ENCODE measurements at places on chromosomes 4 and X.

GRCh38 chrX:119570351-119570835 is 4.0 kb upstream of the UBE2A start:
- no peak for DNase-seq

- DNase-seq, result no peak
Observed at GRCh38 chr4:32163125-32163524, 1443.0 kb downstream of the PCDH7 start.

DNA sequence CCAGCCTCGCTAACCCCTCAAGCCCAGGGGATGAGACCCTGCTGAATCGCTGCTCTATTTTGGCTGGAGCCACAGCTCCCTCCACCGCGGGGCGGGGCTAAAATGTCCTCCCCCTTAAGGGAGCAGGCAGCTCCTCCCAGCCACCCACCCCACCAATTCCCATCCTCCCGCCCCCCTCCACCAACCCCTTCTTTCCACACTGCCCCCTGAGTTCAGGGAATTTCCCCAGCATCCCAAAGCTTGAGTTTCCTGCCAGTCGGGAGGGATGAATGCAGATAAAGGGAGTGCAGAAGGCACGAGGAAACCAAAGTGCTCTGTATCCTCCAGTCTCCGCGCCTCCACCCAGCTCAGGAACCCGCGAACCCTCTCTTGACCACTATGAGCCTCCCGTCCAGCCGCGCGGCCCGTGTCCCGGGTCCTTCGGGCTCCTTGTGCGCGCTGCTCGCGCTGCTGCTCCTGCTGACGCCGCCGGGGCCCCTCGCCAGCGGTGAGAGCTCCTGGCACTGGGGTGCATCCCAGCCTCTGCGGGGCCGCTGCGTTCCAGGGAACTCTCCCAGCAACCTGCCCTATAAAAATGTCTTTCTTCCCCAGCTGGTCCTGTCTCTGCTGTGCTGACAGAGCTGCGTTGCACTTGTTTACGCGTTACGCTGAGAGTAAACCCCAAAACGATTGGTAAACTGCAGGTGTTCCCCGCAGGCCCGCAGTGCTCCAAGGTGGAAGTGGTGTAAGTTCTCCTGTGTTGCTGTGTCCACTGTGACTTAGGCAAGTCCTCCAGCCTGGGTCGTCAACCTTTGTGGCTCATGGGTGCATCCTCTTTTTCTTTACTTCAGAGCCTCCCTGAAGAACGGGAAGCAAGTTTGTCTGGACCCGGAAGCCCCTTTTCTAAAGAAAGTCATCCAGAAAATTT is at the start of gene CXCL6:
TSS of gene CXCL6 (plus strand) at position 306 of the 907 bp plus-strand sequence. CDS start at position 379, 73 bp downstream.
- DNase-seq, result no peak

GRCh38 chr4:170652571-170652970 is 562.8 kb upstream of the AADAT start:
- DNase-seq, result no peak

- DNase-seq, result no peak
Observed at GRCh38 chr4:187663076-187663475, 332.5 kb upstream of the ZFP42 start.

- no peak for DNase-seq
Observed at GRCh38 chr4:162506253-162506652, 342.5 kb upstream of the FSTL5 start.

DNA sequence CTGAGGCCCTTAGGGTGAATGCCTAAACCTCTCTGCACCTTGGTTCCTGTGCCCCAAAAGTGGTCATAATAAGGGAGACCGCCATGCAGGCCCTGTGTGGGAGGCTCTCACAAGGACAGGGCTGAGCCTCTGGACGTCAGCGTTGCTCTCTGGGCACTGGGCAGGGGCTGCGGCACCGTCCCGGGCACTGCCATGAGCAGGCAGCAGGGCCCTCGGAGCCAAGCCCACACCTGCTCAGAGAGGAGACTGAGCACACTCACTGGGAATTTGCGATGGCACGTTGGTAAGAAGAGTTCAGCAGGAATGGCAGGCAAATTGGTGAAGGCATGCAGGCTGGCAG is 123.4 kb downstream of the HMX1 start:
- no peak for DNase-seq

DNA sequence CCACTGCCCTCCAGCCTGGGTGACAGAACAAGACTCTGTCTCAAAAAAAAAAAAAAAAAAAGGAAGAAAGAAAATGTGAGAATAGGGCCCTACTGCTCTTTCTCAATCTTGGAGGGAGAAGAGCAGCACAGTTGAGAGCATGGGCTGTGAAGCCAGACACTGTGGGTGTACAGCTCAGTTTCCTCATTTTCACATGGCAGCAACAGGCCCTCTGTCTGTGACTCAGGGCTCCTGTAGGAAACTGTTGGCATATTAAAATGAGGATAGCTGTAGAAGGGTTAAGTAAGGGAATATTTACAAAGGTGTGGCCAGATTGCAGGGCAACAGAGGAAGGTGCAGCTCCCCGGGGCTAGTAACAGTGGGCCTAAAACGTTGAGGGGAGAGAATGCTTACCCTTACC is 3.4 kb downstream of the AKAP14 start:
- DNase-seq, result no peak

DNA sequence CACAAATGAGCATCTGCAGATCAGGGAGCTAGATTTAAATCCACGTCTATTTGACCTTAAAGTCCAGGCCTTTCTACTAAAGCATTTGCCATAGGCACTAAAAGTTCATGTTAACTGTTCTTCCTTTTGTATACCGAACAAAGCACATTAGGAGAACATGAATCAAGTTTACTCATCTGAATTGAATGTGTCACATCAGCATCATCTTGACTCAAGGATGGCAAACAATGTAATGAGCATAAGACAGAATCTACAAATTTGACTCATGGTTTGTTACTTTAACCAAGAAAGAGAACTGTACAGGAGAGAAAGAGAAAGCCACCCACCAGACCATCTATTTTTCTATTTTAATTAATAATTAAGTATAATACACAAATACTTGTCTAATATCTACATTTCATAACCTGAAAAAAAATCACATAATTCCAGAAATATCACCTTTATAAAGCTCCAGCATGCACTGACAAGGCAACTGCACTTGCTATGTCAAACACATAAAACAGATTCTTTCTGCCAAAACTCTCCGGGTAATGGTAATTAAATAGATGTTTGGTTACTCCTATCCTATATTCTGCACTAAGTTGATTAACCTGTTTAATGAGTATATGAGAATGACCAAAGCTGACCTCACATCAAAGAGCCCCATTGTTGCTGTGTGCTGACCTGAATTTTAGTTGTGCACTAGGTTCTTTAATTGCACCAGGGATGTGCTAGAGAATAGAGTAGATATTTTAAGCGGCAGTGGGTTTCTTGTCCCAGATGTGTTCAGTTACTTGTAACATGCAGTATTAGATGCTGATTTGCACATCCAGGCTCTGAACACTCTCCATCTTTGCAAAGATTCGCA is 42.5 kb upstream of the LEF1 start:
- DNase-seq, result peak; percentile 38

GRCh38 chr4:5096261-5096660 is 45.0 kb downstream of the STK32B start:
- DNase-seq, result no peak

DNA sequence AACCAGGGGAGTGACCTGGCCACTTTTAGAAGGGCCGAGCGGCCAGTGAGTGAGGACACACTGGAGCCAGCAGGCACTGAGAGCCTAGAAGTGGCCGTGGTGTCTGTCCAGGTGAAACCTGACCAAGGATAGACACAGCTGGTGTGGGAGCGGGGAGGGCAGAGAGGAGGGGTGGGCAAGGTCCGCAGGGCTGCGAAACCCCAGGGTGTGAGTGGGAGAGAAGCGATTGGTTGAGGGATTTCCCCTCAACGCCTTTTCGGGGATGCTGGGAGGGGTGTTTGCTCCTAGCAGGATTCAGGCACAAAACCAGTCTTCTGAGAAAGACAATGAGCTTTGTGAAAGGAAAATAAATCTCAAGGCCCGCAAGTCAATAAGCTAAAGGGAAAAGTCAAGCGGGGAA is 33.2 kb upstream of the ARSD start:
- no peak for DNase-seq

GRCh38 chr4:109275066-109275745 is 27.3 kb downstream of the COL25A1 start:
- no peak for DNase-seq

- no peak for DNase-seq
Observed at GRCh38 chr4:25590171-25590570, 65.5 kb upstream of the SLC34A2 start.

DNA sequence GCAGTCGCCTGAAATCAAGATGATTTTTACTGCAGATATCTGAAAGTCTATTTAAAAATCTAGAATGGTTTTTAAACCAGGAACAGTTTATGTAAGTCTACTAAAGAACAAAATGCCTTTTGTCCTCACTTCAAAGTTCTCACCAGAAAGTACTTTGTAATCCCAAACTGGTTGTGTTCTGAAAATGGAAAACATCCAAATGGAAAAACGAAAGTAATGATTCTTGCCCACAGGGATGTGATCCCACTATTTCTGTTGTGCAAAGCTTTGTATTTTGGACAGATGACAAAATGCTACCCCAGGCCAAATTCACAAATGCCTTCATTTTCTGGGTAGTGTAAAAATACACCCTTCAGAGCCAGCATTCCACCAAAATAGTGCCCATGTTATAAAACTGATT is 265.5 kb upstream of the FTHL17 start:
- DNase-seq, result no peak

- DNase-seq, result no peak
Observed at GRCh38 chr4:73010789-73011628, 58.5 kb downstream of the COX18 start.

GRCh38 chrX:141443922-141444321 is 140.6 kb downstream of the SPANXA1 start:
- no peak for DNase-seq

DNA sequence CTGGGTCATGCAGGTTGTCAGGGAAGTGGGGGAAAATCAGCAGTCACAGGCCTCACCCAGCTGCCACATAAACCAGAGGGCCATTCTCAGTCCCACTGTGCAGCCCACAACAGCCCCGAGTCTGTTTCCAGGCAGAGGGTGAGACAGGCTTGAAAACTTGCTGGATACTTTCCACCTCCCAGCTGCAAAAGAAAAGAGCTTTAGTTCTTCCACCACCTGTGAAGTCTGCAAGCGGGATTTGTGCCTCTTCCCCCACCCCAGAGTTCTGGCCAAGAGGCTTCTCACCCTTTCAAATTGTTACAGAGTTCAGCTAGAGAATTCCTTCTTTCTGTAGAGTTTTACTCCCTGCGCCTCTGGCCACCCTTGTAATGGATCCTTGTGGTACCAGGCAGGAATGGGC is 115.5 kb upstream of the ZDHHC15 start:
- no peak for DNase-seq

DNA sequence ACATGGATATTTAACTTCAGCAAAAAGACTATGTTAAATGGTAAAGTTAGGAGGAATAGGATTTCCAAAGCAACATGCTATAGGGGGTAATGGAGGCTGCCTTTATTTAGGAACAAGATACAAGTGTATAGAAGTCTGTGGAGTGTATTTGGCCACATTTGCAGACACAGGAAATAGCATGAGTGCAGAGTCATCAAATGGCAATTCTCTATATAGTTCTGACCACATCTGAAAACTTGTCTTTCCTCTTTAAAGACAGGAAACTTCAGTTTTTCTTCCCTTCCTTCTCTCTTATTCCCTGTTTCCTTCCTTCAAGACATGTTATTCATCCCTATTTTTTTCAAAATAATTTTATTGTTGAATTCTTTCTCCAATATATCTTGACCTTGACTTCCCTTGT is 119.3 kb upstream of the PITX2 start:
- DNase-seq, result no peak

DNA sequence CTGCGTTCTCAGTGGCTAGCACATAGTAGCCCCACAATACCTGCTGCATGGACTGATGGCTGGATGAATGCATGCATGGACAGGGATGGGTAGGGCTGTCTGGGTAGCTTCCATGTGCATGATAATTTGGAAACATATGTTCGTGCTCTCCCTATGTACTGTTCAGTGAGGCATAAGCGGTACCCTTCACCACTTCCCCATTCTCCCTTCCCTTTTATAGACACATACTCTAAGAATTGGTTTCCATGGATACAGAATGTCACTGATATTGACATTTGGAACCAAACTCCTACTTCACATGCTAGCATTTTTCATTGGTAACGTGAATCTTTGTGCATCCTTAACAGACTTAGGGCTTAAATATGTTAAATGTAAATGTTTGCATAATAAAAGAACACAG is 20.4 kb downstream of the USP46 start:
- no peak for DNase-seq

DNA sequence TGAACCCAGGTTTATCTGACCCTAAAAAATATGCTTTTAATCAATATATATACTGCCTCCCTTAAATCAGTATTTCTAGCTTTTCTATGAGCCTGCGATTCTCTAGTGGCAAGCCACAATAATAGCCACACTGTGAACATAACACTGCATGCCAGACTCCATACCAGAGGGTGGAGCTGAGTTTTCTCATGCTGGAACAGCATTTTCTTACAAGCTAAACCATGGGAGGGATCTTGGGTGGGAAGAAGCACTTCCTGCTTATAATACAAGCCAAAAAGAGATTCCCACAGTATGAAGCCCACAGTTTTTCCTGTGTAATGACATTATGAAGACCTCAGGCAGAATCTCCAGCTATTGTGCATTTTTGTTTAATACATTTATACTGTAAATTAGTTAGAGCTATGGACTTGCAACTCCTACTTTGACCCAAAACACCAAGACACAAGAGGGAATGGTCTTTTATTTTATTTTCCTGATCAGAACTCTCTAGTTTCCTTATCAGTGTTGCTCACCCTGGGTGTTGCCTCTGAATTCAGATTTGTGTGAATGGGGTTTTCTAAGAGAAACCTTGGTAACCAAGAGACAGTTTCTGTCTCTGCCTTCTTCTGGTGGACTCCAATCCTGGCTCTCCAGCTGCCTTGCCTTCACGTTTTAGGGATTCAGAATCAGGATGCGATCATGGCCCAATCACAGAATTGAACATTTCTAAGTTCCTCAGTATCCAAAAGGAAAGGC is 74.5 kb upstream of the EOLA2 start:
- DNase-seq, result no peak

GRCh38 chr4:94208266-94208665 is 601 bp downstream of the SMARCAD1 start:
- no peak for DNase-seq

DNA sequence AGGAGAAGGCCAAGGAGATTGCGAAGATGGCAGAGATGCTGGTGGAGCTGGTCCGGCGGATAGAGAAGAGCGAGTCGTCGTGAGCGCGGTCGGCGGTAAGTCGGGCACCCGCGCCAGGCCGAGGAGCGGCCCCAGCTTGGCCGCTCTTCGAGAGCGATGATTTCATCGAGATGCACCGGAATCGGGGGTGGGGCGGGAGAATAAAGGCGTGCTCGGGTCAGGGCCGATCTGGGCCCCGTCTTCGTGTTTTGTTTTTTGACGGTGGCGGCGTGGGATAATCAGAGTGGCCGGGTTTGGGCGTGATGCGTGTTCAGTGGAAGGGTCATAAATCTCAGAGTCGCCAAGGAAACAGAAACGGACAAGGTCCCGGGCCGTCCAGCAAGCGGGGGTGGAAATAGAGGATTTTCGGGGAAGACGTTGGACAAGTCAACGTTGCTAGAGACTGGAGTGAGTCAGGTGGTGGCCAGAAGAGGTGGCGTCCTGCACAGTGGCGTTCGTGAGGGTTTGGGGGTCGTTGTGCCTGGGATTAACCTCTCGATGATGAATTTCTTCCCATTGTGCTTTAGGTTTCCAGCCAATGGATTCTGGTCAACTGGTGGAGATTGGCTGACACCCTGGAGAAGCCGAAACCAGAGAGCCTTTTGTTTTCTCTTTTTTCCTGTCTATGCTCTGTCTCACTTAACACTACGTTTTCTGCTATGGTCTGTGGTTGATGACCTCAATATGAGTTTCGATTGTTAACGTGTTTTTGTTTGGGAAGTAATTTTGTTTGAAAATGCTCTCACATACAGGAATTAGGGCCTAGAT is 882 bp downstream of the MRFAP1 start:
- DNase-seq, result no peak
